CD4-positive, alpha-beta T cell treated with Interleukin-21 for 1 hour (primary cell): ENCODE measurements at places on chromosomes 4 and X.

- peak; percentile 22 for DNase-seq
These were observed 49.6 kb downstream of the LAMP2 start for GRCh38 chrX:120419463-120419862.

DNA sequence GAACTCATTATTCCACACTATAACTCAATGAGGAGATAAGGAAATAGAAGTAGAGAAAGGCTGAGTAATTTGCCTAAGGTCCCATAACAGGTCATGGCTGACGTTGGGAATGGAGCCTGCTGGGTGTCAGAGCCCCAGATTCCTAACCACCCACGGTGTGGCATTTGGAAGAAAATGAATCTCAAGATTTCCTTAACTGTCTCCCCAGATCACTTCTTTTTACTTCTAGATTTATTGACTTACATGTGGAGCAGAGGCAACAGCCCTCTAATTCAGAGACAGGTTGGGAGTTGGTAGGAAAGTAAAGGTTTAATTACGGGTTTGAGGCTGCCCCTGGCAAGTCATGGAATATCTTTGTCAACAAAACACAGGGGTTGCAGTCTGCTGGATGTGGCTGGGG is 134.0 kb downstream of the ARHGAP10 start:
- no peak for DNase-seq

GRCh38 chr4:71081192-71081591 is 87.7 kb downstream of the DCK start:
- DNase-seq, result no peak

- peak; percentile 32 for DNase-seq
These were observed 7.0 kb downstream of the CYBB start for GRCh38 chrX:37786624-37787422.

- no peak for DNase-seq
These were observed 85.3 kb downstream of the ABLIM2 start for GRCh38 chr4:8073206-8073863.

GRCh38 chrX:63761639-63762038 is 23.4 kb downstream of the ARHGEF9 start:
- DNase-seq, result peak; percentile 40

GRCh38 chr4:43223820-43224219 is 331.3 kb downstream of the GRXCR1 start:
- no peak for DNase-seq

DNA sequence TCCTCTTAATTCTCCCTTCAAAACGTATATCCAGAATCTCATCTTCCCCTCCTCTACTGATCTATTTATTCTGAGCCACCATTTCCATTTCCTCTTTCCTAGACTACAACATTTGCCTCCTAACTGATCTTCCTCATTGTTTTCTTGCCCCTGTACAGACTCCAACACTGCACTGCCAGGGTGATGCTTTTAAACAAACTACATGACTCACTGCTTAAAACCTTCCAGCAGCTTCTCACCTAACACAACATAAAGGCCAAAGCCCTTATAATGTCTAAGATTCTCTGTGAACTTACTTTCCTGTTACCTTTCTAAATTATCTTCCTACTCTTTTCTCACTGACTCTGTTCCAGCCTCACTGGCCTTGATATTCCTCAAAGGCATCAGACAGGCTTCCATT is 161.0 kb upstream of the HS3ST1 start:
- no peak for DNase-seq

GRCh38 chrX:71098951-71099506 is 3.4 kb downstream of the FOXO4 start:
- DNase-seq, result no peak
